ENCODE measurements at places on chromosomes 3 and 15. TPM values are rescaled to one million over a fixed set of nuclear protein-coding genes. Genes with fewer than 3 reads are reported as not detected.

The TMEM207 gene
- total RNA-seq: not detected

The CHRNA5 gene
- total RNA-seq: 38.2 TPM

The HHATL gene
- not detected for total RNA-seq

The OCA2 gene
- 0.18 TPM for total RNA-seq

The EIF5A2 gene
- 9.7 TPM for total RNA-seq

The FBXO22 gene
- 63.3 TPM for total RNA-seq

The LRRC15 gene
- 0.15 TPM for total RNA-seq

The PPP1R14D gene
- 0.28 TPM for total RNA-seq

The SMCO1 gene
- not detected for total RNA-seq

The LTK gene
- total RNA-seq: 0.13 TPM

The ECE2 gene
- total RNA-seq: not detected

The CDCP1 gene
- 11.5 TPM for total RNA-seq

The ROBO2 gene
- not detected for total RNA-seq

The LDHAL6B gene
- total RNA-seq: not detected

The IP6K1 gene
- 22.8 TPM for total RNA-seq

The ZPLD1 gene
- total RNA-seq: 0.08 TPM

The BFSP2 gene
- not detected for total RNA-seq

The C3orf22 gene
- total RNA-seq: not detected

The ACKR2 gene
- not detected for total RNA-seq

The FBXW12 gene
- not detected for total RNA-seq

The TMEM89 gene
- total RNA-seq: not detected

The ITGA11 gene
- total RNA-seq: 4.9 TPM

The GOLGA8S gene
- total RNA-seq: 0.09 TPM

The TMEM45A gene
- total RNA-seq: 2.4 TPM

The CTXN2 gene
- total RNA-seq: not detected

The UCN2 gene
- total RNA-seq: 8.6 TPM

The DPPA4 gene
- not detected for total RNA-seq

The PRICKLE2 gene
- 2.6 TPM for total RNA-seq

The SERPINI1 gene
- total RNA-seq: 1.9 TPM

The TOP2B gene
- total RNA-seq: 47.1 TPM

The ACOX2 gene
- 11.1 TPM for total RNA-seq

The CXCR6 gene
- not detected for total RNA-seq

The GABRB3 gene
- 72.6 TPM for total RNA-seq

The AMIGO3 gene
- 0.74 TPM for total RNA-seq

The PATL2 gene
- total RNA-seq: 0.07 TPM

The AHSG gene
- not detected for total RNA-seq

The PIGZ gene
- total RNA-seq: 1.6 TPM

The GHSR gene
- not detected for total RNA-seq

The ISLR2 gene
- 0.29 TPM for total RNA-seq

The CDC25A gene
- total RNA-seq: 12.3 TPM

The C3orf20 gene
- total RNA-seq: 0.03 TPM

The CLDN16 gene
- total RNA-seq: not detected

The THUMPD3 gene
- 51.6 TPM for total RNA-seq

The CCDC39 gene
- total RNA-seq: not detected

The CCR9 gene
- not detected for total RNA-seq

The PLSCR4 gene
- total RNA-seq: 7.0 TPM

The MEX3B gene
- total RNA-seq: 4.0 TPM

The UNC13C gene
- total RNA-seq: not detected

The AADACL2 gene
- not detected for total RNA-seq

The EAF2 gene
- 1.8 TPM for total RNA-seq

The MCTP2 gene
- not detected for total RNA-seq

The PAQR9 gene
- 3.7 TPM for total RNA-seq

The NUP210 gene
- 40.7 TPM for total RNA-seq

The GPR149 gene
- not detected for total RNA-seq

The FAM81A gene
- 13.3 TPM for total RNA-seq
